AML-193 (cell line): ENCODE measurements at places on chromosomes 3 and 15.

- DNase-seq = no peak
Measured at GRCh38 chr3:183489455-183490210, 61.2 kb upstream of the MCF2L2 start.

DNA sequence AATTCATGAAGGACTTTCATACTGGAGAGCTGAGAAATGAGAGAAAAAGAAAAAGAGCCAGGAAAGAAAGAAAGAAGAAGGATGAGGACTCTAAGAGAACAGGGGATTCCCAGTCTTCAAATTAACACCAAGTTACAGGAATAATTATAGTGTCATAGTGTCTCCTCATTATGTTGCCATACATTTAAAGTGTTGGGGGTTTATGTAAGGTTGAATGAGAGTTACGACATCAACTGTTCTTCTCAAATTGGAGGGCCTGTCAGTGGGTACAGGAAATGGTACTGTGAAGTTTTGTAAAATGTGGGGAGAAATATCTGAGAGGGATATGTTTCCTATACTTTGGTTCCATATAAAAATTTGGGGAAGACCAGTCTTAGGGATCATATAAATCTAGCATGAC, 12.3 kb upstream of the CD200 start:
- peak; percentile 62 for DNase-seq

DNA sequence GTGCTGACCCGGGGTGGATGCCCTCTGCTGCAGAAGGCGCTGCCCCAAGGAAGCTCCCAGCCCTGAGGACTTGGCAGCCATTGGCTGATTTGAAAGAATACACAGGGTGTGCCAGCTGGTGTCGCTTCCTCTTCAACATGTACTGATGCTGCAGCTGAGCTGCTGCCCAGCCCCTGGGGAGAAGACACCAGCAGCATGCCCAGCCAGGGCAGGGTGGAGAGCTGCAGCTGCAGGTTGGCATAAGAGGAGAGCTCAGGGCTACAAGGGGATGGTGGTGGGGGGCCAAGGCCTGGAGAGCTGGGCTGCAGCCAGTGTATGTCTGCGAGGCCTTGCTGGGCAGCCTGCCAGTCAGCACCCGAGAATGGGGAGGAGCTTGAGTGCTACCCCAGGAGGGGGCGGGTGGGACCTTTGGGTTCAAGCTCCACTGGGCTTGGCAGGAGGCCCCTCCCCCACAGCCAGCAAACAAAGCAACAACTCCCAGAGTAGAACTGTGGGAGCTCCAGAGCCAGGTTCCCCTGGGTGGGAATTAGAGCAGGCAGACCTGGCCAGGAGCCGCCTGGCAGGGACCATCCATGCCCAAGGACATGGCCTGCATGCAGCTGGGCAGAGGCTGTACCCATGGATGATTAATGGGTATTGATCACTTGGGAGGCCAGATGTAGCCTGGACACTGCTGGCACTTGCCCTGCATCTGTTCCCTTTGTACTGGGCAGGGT, 9.2 kb upstream of the SEMA4B start:
- DNase-seq = no peak

DNA sequence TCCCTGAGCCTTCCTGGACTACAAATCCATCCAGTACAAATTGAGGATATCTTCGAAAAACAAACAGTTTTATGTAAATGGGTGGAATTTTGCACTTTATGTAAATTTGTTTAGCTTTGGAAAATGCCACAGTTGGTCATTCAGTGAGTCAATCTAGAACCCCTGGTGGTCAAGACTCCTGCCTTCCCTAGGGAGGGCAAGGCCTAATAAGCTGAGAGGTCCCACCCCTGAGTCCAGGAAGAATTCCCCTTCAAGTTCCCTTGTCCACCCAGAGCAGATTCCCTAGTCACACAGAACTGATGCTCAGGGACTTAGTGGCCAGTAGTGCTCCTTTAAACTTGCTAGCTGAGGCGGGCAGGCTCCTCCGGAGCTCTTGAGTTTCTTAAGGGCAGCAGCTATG, 6.1 kb upstream of the RUBCN start:
- no peak for DNase-seq

- DNase-seq = no peak
Measured at GRCh38 chr3:139607257-139608107, 67.9 kb upstream of the RBP1 start.

DNA sequence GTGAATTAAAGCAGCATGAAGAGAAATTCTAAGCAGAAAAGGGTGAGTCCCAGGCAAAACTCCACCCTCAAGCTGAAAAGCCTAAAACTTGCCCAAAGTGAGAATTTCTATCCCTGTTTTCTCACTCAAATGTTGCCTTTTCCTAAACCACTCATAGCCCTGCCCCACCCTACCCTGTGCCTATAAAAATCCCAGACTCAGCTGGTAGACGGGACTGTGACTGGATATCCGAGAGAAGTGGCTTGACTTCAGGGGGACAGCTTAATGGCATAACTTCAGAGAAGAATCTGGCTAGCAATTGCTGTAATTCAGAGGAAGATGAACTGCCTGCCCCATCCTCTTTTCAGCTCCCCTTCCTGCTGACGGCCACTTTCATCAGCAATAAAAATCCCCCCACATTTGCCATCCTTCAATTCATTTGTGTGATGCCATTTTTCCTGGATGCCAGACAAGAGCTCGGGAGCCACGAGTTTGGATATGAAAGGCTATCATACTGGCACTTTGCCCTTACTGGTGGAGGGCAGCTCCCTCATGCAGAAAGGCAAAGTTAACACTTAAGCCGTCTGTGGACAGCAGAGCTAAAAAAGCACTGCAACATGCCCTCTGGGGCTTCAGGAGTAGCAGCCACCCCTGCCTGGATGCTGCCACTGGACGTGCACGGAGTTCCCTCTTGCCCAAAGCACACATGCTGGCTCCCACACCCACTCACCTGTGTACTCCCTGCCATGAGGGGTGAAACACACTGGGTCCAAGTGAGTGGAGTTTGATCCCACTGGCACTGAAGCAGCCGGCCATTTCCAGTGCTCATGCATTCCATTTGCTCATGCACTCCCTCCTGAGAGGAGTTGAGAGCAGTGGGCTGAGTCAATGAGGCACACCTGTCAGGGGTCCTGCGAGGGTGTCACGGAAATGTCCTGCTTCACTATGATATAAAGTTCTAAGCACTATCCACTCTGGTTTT, 670.6 kb downstream of the PLOD2 start:
- no peak for DNase-seq

GRCh38 chr3:8824238-8824637, 54.8 kb upstream of the OXTR start:
- no peak for DNase-seq

- no peak for DNase-seq
Measured at GRCh38 chr15:36911322-36911944, 188.9 kb downstream of the MEIS2 start.
